ENCODE measurements at places on chromosomes 7 and 10.

- no peak for DNase-seq
These were observed 147.9 kb downstream of the IMMP2L start for GRCh38 chr7:111414374-111414773.

DNA sequence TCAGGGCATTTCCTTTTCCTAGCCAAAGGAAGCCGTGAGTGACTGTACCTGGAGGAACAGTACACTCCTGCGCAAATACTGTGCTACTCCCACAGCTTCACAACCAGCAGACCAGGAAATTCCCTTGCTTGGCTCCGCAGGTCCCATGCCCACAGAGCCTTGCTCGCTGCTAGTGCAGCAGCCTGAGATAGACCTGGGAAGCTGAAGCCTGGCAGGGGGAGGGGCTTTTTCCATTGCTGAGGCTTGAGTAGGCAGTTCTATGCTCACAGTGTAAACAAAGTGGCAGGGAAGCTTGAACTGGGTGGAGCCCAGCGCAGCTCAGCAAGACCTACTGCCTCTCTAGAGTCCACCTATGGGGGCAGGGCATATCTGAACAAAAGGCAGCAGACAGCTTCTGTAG lies 291.2 kb downstream of the HGF start:
- DNase-seq = no peak

DNA sequence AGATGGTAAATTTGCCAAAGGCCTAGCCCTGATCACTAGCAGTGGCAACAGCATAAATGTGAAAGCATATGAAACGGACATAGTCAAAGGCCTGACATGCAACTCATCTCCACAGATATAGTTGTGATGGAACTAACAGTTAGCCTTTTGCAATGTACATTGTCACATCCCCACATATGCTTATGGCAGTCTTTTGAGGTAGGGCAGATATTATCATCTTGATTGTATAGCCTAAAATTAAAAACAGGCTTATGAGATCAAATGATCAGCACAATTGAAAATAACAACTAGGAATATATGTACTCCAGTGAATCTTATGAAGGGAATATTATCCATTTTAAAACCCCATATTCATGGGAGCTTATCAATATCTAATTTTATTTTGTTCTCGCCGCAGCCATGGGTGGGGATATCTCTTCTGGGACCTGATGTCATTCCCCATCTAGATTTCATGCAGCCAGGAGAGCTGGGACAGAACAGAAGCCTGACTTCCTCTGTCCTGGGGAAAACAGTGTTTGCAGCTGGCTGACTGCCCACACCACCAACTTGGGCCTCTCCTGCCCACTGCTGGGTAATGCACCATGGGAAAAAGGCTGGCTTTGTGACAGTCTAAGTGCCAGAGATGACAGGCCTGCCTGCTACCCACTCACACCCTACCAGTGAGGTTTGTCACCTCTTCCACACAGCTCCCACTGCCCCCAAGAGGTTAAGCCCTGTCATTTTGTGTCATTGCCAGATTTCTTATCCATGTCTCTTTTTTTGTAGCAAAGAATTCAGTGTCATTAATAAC lies 180.2 kb upstream of the FZD1 start:
- no peak for DNase-seq

GRCh38 chr7:123538897-123539296 lies 4.5 kb upstream of the IQUB start:
- no peak for DNase-seq

- no peak for DNase-seq
These were observed 128.5 kb downstream of the PLCE1 start for GRCh38 chr10:94122211-94122610.

GRCh38 chr10:92240289-92241157 lies 50.4 kb downstream of the CPEB3 start:
- peak; percentile 64 for DNase-seq

DNA sequence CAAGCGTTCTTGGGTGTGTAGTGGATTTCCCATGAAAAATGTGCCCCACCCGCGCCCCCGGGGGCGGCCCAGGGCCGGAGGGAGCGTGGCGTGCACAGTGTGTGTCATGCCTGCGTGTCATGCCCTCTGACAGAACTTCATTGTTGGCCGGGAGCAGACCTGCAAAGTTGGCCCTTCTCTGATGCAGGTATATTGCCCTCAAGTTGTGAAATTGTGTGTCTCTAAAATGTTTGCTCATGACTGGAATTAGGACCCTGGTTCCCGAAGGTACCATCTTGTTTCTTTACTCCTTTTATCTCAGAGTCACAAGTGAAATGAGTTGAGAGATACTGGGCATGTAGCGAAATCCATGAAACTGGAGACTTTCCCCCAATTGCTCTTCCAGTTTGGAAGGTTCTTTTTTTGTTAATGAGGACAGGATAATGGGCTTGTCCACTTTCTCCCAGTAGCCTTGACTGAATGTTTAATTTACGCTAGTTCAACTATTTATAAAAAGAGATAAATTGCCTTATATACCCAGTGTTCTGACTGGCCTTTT lies 26.2 kb downstream of the ADK start:
- DNase-seq = peak; percentile 53

DNA sequence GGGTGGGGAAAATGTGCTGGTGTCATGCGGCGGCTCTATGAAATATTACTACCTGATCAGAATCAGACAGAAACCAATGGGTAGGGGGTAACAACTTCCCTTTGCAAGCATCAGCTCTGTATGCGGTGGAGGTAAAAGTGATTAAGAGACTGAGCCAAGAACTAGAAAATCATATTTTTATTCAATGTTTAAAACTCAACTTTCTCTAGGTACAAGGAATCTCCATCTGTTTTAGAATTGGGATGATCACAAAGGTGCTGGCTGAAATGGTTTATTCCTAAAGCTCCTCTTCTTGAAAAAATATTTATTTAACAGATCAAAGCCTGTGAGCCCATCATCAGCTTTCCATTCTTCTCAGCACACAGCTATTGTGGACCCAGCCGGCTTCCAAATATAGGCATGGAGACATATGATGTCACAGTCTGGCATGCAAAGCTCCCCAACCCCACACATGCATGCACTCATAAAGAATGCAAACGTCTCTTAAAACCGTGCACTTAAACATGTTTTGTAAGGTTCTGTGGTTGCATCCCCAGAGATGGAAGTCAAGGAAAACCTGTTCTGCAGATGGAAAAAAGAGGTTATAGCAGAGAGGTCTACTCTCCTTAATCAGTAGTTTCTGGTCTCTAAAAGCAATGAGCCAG lies 126.0 kb downstream of the SKIDA1 start:
- DNase-seq = no peak
